ENCODE measurements at places on chromosomes 4 and X.

DNA sequence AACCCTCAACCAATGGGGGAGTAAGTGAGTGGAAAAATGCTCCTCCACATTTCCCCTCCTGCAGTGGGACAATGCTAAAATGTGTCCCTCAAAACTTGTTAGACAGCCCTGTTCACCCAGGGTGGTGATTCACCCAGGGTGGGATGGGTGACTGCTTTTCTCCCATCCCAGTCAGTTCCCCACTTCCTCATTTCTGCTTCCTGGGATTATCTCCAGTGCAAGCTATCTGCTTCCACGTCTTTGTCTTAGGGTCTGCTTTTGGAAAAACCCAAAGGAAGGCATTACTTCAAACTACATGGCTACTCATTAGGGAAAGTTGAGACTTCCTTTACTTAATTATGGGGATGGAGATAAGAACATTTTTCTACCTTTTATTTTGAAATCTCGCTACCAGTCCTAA, 45.5 kb downstream of the ETNPPL start:
- no peak for DNase-seq

- DNase-seq = no peak
These were observed 24.2 kb downstream of the BCOR start for GRCh38 chrX:40073439-40074054.

DNA sequence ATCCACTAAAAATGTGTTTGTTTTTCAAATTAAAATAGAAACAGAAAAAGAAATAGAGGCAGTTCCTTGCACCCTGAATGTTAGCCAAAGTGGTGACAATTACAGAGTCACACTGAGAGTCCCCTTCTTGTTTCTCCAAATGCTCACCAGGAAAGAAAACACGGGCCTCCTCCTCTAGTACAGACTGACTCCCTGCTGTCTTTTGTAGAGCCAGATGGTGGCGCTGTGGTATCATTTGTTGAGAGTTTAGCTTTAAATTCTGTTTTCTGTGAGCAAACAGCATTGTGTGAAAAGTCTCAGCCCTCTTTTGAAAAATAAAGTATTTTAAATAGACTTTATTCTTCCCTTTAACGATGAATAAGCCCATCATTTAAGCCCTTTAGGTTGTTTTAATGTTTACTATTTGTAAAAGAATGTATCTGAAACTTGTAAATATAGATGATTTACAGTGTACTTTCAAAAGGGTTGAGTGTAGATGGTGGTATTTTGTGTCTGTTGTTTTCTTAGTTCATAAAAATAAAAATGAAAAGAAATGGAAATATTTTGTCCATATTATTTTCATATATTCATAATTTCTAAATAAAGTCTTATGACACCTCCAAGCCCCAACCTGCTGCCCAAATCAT, 36.9 kb upstream of the ATOH1 start:
- DNase-seq = peak; percentile 46

DNA sequence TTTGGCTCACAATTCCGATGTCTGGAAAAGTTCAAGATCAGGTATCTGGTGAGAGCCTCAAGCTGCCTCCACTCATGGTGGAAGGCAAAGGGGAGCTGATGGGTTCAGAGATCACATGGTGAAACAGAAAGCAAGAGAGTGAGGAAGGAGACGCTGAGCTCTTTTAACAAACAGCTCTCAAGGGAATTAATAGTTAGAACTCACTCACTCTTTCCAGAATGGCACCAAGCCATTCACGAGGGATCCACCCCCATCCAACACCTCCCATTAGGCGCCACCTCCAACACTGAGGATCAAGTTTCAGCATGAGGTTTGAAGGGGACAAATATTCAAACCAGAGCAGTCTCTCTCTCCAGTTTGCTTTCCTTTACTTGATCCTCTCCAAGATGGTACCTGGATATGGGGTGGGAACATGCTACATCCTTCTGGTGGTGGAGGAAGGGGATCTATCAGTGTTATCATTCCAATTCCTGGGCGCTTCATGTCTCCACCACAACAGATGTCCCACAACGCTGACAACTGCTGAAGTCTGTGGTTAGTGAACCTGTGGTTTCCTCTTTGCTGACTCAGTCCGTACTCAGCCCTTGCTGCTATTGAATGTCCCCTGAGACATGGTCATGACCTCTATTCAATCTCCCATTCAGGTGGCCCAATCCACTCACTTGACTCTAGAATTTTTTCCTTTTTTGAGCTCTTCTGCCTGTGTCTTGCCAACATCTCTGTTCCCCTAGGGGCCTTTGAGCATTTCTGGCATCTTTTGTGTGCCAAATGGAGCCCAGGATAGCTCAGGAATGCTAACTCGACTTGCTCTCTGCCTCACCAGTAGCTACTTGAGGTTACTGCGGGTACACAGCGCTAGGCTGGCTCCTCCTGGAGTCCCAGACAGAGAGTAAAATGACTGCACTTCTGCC, 395.2 kb downstream of the MID1IP1 start:
- DNase-seq = peak; percentile 85

DNA sequence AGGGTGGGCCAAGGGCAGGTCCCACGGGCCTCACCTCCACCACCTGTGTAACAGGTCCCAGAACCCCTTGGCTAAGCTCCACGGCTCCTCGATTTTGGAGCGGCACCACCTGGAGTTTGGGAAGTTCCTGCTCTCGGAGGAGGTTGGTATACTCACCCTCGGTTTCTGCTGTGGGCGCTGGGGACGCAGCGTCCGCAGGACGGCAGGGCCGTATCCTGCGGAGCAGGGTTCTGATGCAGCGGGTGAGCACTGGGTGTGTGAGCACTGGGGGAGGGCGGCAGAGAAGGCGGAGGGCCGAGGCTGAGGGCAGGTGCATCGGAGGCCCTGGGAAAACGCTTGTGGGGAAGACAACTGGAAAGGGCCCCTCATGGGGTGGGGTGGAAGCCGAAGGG, 11.0 kb downstream of the ATP5ME start:
- DNase-seq = no peak

GRCh38 chr4:173699841-173700475, 169.9 kb upstream of the HAND2 start:
- no peak for DNase-seq

GRCh38 chrX:17167915-17168314, 207.1 kb upstream of the NHS start:
- no peak for DNase-seq

DNA sequence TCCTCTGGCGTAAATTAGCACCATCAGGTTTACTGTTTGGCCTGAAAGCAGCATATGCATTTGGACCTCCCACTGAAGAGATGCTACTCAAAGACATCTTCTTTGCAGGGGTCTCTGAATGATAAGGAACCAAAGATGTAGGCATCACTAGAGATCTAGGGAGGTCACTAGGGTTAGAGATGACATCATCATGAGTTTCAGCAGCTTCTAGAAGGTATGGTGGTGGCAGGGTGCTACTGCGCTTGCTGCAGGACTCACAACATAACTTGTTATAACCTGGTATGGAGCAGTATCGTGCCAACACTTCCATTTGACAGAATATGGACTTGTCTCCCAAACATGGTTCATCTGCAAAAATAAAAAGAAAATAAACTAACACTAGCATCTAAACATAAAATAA, 251.6 kb downstream of the NPFFR2 start:
- DNase-seq = no peak

DNA sequence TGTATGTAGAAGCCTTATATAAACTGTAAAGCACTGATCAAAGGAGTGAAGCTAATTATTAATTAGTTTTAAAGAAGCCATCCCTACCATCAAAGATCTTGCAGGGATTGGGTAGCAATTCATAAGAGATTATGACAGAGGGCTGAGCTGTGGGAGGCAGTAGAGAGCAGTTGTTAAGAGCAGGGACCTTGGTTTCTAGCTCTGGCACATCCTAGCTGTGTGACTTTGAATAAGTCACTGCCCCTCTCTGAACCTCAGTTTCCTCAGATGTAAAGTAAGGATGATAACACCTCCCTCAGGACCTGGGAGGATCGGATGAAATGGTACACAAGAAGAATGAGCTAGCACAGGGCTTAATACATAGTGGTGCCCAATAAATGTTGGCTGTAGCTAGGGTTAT, 45.4 kb downstream of the APLN start:
- no peak for DNase-seq

GRCh38 chr4:141174457-141174856, 41.2 kb upstream of the RNF150 start:
- no peak for DNase-seq

GRCh38 chrX:11138498-11139390, 27.6 kb downstream of the HCCS start:
- DNase-seq = no peak

DNA sequence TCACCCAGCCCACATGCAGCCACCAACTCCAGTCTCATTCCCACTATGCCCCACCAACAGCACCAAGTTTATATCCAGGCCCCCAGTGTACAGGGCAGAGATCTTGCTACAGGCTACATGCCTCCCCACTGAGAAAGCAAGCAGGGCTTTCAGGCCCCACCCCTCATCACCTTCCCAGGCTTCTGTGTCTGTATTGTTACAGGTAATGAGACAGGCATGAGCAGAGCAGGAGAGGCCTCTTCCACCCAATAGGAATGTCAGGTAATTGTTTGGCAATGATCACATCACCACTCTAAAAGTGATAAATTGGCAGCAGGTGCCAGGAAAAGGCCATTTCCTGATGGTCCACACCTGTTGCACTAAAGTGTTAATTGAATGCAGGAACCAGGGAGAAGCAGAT, 102.5 kb downstream of the ZNF518B start:
- no peak for DNase-seq
